ENCODE measurements at places on chromosomes 5 and 9.

- DNase-seq, result no peak
Observed at GRCh38 chr5:142527234-142527633, 158.7 kb downstream of the FGF1 start.

- peak; percentile 57 for DNase-seq
Observed at GRCh38 chr5:180343831-180344695, 9.1 kb downstream of the GFPT2 start.

DNA sequence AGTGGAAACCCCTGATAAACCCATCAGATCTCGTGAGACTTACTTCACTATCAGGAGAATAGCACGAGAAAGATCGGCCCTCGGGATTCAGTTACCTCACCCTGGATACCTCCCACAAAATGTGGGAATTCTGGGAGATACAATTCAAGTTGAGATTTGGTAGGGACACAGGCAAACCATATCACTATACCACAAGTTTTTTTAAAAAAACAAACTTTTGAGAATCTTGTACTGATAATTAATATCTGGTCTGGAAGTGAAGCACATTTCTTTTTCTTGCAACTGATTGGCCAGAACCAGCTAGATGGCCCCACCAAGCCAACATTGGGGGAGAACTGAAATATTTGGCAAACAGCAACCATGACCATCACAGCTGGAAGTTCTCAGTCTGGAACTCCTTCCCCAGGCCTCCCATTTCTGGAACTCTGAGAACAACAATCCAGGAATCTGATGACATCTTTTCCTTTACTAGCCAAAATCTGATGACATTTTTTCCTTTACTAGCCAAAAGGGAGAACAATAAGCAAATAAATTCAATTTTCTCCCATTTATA lies 51.8 kb upstream of the CDKN2B start:
- DNase-seq, result peak; percentile 55

DNA sequence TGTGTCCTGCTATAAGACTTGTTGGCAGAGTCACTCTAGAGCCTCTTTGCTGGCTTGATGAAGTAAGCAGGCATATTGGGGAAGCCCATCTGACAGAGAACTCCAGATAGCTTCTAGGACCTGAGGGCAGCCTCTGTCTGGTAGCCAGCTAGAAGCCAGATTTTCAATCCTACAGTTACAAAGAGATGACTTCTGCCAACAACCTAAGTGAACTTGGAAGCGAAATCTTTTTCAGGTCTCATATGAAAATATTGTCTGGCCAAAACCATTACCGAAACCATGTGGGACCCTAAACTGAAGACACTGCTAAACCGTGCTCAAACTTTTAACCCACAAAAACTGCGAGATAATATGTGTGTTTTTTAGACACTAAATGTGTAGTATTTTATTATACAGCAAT lies 140.9 kb downstream of the MRPS30 start:
- DNase-seq, result no peak

Data from fibroblast of upper back skin (primary cell).